ENCODE measurements at places on chromosomes 6 and 20.

DNA sequence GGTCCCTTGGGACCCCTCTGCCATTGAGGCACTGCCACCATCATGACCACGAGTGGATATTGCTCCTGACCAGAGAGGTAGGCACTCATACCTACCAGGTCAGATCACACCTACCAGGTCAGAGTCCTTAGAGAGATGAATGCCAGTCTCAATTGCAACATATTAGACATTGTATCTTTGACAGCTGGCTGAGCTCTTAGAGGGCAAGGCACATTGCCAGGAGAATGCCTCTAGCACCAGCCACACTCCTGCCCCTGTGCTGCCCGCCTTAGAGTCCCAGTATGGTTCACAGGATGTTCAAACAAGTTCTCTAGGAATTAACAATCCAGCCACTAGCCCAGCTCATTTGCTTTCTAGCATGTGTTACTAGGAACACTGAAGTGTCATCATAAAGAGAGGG lies 65.9 kb downstream of the TMEM244 start:
- no peak for DNase-seq

DNA sequence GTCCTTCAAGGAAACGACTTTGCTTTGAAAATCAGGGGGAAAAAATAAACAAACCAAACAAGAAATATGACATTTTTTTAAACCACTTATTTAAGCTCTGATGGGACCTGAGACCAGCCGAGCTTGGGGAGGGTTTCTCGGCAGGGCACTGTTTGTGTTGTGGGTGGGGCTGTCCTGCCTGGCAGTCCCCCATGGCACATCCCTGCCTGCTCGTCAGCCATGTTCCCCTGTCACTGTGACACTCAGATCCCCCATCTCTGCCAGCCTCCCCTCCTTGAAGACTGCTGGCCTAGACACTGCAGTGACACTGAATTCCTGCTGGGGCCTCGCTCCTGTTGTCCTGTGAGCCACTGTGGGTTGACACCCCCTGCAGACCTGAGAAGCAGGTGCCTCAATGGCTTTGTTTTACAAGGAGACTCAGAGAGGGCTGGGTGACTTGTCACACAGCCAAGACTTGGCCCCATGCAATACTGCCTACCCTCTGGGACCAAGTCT lies 95.1 kb upstream of the PTPN1 start:
- no peak for DNase-seq

DNA sequence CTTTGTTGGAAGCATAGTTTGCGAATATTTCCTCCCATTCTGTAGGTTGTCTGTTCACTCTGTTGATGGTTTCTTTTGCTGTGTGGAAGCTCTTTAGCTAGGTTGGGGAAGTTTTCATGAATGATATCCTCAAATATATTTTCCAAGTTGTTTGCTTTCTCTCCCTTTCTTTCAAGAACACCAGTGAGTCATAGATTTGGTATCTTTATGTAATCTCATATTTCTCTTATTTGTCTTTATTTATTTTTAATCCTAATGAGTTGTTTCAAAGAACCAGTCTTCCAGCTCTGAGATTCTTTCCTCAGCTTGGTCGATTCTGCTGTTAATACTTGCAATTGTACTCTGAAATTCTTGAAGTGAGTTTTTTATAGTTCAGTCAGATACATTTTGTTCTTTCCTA lies 628.0 kb upstream of the ID4 start:
- no peak for DNase-seq

GRCh38 chr6:290111-290922 lies 2.0 kb upstream of the DUSP22 start:
- peak; percentile 66 for DNase-seq

DNA sequence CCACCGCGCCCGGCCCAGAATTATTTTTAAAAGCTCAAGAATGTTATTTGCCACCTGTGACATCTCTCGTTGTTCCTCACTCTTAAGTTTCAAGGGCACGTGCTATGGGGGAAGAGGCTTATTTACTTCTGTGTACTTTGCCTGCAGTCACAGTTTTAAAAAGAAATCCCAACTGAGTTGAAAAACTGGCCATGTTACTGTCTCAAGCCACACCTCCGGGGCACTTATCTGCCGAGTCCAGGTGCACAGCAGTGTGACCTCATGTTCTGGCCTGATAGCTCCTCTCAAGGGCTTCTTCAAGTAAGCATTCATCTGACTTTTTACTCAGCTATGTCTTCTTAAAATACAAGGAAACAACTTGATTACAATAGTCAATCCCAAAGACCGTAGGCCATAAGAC lies 34.5 kb downstream of the SHLD1 start:
- DNase-seq = no peak

DNA sequence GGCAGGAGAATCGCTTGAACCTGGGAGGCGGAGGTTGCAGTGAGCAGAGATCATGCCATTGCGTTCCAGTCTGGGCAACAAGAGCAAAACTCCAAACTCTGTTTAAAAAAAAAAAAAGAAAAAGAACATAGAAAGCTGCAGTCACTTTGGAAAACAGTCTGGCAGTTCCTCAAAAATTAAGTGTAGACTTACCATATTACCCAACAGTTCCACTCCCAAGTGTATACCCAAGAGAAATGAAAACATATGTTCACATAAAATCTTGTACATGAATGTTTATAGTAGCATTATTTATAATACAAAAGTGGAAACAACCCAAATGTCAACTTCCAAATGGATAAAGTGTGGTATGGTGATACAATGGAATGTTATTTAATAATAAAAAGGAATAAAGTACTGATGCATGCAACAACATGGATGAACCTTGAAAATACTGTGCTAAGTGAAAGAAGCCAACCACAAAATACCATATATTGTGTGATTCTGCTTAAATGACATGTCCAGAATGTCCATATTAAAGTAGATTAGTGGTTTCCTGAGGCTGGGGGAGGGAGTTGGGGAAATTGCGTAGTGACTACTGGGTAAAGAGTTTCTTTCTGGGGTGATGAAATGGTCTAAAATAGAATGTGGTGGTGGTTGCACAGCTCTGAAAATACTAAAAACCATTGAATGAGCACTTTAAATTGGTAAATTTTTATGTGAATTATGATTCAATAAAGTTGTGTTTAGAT lies 62.9 kb downstream of the SUN5 start:
- no peak for DNase-seq

All from spleen (tissue), 13 donors.